ENCODE measurements at places on chromosomes 3 and 15.
A peak's percentile ranks its signal among the peaks of the same experiment; 100 is the strongest.

- DNase-seq: no peak
Measured at GRCh38 chr15:46293550-46293949, 658.7 kb downstream of the SQOR start.

DNA sequence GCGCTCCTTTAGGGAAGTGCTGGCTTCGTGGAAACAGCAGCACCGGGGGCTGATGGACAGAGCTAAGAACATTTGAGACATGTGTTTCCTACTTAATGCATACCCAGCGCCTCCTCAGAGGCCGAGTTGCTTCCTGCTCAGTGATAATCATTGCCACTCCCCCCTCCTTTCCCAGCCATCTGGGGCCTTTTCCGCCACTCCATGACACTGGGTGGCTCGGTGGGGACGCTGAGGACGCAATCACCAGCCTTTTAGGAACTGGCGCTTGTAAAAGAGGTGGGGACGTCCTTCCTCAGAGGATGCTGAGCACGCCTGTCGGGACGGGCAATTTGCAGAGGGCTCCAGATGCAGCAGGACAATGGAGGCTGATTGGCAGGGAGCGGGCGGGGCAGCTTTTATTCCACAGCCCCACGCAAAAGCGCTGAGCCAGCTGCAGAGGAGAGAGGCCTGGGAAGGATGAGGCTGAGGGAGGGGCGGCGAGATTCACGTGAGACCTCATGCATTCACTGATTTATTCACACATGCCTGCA, 22.2 kb upstream of the IQSEC1 start:
- DNase-seq: no peak

GRCh38 chr15:74807282-74807681, 5.4 kb upstream of the LMAN1L start:
- DNase-seq: no peak

DNA sequence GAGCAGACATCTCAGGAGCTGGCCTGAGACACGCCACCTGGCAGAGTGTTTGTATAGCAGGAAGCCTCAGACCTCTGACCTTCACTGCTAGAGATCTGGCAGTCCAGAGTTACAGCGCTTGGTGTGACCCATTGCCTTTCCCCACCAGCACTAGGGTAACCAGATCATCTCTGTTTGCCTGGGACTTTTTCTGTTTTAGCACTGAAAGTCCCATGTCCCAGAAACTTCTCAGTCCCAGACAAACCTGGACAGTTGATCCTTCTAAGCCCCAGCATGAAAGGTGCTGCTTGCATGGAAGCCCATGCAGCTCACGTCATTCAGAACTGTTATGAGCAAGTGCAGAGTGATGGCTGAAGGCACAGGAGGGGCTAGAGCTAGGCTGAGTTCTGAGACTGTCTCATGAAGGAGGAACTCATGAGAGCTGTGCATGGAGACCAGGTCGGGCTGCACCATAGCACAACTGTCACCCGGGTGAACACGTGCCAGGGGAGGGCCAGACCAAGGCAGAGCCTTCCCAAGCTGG, 18.2 kb upstream of the AHSG start:
- DNase-seq: no peak

DNA sequence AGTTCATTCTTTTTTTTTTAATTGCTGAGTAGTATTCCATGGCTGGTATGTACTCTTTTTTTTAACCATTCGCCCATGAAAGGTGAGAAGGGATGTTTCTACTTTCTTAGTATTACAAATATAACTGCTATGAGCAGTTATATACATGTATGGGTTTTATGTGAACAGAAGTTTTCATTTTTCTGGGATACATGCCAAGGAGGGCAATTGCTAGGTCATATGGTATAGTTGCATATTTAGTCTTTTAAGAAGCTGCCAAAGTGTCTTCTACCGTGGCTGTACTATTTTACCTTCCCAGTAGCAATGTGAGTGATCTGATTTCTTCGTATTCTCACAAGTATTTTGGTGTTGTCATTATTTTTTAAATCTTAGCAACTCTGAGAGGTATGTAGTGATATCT, 11.2 kb upstream of the KLHL40 start:
- no peak for DNase-seq

- peak; percentile 40 for DNase-seq
Measured at GRCh38 chr15:26166429-26166828, 303.3 kb upstream of the ATP10A start.

DNA sequence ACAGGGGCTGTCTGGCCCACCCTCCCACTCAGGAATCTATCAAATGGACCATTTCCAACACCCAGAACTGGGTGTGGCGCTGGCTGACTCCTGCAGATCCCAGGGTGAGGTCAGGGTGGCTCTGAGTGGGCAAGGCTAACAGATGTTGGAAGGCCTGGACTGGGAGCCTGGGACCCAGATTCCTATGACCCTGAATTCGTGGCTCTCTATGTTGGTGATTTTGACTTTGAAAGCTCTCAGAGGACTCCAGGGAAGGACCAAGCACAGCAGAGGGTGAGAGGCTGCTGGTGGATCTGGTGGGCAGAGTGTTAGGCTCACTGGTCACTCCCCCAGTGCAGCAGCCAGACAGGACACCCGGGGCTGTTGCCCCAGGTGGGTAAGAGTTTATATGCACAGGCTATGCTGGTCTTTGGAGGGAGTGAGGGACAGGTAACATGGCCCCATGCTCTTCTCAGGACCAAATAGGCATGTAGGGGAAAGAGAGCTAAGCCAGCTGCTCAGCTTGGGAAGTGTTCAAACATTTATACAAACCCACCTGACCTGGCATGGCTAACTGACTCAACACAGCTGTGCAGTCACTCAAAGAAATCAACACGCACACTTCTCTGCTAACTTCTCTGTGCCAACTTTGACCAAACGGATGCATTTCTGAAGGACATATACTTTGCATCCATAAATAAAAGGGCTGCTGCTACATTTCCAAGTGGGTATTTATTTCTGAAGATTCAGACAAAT, 62.6 kb upstream of the RAB6B start:
- no peak for DNase-seq

DNA sequence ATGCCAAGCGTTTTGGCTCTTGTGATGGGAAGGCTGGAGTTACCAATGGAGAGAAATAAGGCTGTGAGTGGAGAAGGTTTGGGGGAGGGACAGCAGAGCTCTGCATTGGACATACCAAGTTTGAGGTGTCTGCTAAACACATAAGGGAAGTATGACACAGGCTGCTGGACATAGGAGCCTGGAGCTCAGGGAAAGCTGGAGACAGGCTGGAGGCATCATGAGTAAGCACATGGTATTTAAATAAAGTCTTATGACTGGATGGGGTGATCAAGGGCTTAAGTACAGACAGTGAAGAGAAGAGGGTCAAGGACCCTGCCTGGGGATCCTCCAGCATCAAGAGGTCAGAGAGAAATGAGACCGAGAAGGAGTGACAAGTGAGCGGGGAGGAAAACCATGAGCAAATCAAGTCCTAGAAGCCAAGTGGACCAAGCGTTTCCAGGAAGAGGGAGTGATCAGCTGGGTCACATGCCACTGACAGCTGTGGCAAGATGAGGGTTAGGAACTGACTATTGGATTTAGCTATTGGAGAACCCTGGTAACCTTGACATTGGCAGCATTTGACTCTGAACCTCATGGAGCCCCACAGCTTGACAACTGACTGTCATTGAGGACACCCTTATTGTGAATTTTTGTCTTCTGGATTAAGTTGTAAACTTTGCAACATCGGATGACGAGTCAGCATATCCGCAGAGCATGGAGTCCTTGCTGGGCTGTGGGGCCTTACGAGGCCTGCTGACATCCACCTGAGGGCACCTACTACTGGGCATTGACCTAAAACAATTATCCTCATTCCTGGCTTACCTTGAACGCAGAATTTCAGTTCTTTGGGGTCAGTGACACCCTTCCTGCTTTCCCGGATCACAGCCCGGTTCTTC, 78.7 kb upstream of the ETV5 start:
- peak; percentile 30 for DNase-seq

GRCh38 chr3:18246336-18247060, 178.6 kb downstream of the SATB1 start:
- DNase-seq: no peak

All from HT1080 (cell line).